ENCODE measurements at places on chromosomes 1 and 21. TPM values are rescaled to one million over a fixed set of nuclear protein-coding genes. Genes with fewer than 3 reads are reported as not detected.

The CELF3 gene
- total RNA-seq = not detected

DNA sequence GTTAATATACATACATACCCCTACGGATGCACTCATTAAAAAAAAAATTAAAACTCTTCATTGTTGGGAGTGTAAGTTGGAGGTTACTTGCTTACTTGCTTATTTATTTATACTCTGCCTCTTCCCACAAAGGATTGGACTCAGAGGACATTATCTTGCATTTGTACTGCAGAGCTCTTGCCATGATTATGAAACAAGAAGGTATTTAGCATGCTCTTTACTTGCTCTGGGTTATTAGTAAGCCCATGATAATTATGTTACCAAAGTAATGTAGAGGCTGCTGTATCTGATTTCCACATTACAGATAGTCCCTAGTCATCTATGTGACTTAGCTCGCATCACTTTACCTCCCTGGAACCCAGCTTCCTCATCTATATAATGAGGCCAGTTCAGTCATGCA lies 355.1 kb upstream of the PTBP2 start:
- DNase-seq = no peak

DNA sequence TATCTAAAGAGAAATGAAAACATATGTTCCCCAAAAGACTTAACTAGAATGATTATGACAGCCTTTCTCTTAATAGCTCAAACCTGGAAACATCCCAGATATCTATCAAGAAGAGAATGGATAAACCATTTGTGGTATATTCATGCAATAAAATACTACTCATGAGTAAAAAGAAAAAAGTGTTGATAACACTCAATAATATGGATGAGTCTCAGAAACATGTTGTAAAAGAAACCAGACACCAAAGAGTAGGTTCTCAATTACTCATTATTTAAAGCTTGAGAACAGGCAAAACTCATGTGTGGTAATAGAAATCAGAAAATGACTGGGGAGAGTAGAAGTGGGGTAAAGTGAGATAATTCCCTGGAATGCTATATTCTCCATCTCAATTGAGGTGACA lies 154.1 kb downstream of the PHTF1 start:
- no peak for DNase-seq

GRCh38 chr1:155974208-155975115 lies 3.9 kb downstream of the ARHGEF2 start:
- no peak for DNase-seq

The A3GALT2 gene
- total RNA-seq = not detected

The BRDT gene
- not detected for total RNA-seq

GRCh38 chr1:65825741-65826140 lies 33.0 kb downstream of the PDE4B start:
- no peak for DNase-seq

DNA sequence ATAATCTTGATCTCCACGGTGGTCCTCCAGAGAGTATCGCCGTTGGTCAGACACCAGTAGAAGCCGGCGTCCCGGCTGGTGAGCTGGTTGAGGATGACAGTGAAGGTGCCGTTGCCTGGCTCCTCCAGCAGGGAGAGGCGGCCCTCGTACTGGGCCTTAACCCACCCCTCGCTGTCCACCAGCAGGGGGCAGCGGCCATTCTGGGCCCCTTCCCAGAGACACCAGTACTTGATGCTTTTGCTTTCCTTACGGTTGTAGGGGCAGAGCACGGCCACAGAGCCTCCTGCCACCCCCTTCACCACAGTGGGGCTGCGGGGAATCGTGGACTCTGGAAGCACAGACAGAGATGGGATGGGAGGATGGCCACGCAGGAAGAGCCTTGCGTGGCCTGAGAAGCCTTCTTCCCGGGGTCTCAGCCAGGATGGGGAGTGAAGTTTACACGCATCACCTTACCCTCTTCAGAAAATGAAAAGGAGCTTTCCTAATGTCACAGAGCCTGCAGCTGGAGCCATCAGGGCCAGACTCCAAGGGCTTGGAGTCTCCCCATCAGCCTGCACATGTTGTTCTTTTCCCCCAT lies 10.7 kb downstream of the PIGR start:
- DNase-seq = peak; percentile 18

The KCND3 gene
- not detected for total RNA-seq

DNA sequence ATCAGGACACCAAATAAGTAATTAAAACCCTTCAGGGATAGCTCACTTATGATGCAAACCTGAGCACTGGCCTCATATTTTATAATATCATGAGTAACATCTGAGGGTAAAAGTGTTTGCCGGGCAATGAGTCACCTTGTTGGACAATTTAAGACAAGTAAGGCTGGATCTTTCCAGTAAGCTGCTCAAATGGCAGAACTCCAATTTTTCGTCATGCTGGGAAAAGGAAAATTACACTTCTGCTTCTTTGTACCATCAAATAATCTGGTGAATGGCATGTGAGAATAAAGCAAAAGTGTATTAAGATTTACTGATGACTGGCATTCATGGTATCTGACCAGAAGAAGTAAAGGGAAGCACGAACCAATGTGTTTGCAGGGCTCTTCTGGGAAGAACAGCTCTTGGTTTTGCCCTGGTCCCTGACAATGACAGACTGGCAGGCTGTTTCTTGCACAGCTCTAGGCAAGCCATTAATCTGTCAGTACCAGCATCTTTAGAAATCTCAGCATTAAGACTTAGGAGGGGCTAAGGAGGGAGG lies 392.2 kb downstream of the VAV3 start:
- DNase-seq = no peak

The OR2L13 gene
- total RNA-seq = not detected

GRCh38 chr1:240237305-240237721 lies 145.6 kb downstream of the FMN2 start:
- no peak for DNase-seq

GRCh38 chr1:54318246-54318814 lies 87.9 kb downstream of the SSBP3 start:
- no peak for DNase-seq

The TCHH gene
- total RNA-seq = 0.09 TPM

The ADAMTS5 gene
- total RNA-seq = not detected

DNA sequence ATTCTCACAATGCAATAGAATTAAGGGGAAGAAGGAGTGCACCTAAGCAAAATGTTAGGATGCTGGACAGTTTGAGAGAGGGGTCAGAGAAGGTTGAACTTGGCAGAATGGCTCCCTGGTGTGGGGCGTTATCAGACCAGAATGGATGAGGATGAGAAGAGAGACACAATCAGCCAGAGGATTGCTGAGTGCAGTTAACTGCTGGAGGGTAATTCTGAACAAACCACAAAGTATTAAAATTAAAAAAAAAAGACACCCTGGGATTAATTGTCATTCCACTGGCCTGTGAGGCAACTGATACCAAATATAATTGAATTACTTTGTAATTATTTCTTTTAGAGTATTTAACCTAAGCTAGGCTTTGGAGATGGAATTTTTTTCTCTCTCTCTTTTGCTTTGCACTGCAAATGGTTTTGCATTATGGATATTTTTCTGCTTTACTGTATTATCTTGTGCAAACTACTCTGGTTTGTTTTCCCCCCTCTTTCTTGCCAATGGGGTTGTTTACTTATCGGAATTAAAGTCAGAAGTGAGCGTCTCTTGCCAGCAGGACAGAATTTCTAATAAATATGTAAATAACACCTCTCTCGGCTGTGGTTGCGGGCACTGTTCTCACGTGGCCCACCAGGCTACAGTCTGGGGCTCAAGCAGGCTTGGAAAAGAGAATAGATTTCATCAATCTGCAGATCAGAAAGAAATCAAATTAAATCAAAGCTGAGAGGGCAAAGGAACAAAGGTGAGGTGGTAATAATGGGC lies 572.9 kb upstream of the CAMK1G start:
- DNase-seq = no peak

GRCh38 chr1:14786109-14786675 lies 187.7 kb downstream of the KAZN start:
- DNase-seq = no peak

The BCL2L15 gene
- 1.2 TPM for total RNA-seq

The DENND2C gene
- 0.59 TPM for total RNA-seq

- DNase-seq = no peak
Measured at GRCh38 chr1:65150583-65151263, 2.7 kb downstream of the AK4 start.

The LEFTY2 gene
- total RNA-seq = not detected

The DAB1 gene
- total RNA-seq = not detected

The CELSR2 gene
- total RNA-seq = 2.8 TPM

The LCA5L gene
- total RNA-seq = 0.33 TPM

The KIF17 gene
- total RNA-seq = not detected

The ARHGEF19 gene
- 7.8 TPM for total RNA-seq

DNA sequence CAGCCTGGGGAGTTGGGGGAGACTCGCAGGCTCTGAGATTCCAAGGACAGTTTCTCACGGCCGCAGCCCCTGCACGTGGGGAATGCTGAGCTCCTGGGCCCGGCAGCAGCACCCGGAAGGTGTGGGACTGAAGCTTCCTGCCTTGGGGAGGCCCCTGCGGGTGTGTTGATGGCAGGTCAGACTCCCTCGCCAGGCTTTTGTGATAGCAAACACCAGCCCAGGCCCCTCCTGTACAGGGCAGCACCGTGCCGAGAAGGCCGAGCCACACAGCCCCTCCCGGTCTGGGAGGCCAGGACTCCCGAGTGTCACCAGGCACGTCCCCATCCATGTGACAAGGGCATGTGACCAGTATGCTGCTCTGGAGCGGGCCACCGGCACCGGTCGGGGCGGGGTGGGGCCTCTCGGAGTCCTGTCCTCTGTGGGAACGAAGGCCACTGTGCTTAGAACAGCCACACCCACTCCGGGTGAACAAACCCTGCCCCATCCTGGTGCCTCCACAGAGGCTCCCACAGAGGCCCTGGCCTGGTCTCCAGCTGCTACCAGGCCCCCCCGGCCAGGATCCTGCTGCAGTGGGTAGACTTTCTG lies 31.1 kb upstream of the ARHGEF16 start:
- DNase-seq = no peak

DNA sequence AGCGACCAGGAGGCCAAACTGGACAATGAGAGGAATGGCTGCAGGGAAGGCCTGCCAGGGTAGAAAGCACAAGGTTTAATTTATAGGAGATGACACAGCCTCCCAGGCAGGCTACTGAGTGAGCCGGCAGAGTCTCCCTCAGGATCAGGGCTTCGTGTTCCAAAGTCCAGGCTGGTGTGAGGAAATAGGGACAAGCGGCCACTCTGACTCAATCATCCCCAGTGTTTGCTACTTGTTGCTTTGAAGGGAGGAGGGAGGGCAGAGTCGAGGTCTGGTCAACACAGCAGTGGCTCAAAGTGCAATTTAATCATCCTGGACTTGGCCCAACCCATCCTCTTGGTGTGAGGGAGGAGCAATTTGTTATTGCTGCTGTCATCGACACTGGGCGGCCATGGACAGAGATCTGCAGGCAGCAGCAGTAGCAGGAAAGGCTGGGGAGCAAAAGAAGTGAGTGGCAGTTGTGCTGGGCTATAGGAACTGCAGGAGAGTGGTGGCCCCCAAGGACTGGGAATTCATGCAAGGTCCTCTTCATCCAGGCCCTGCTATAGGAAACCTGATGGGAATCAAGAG lies 27.5 kb downstream of the TBX15 start:
- no peak for DNase-seq

The MYOM3 gene
- not detected for total RNA-seq

DNA sequence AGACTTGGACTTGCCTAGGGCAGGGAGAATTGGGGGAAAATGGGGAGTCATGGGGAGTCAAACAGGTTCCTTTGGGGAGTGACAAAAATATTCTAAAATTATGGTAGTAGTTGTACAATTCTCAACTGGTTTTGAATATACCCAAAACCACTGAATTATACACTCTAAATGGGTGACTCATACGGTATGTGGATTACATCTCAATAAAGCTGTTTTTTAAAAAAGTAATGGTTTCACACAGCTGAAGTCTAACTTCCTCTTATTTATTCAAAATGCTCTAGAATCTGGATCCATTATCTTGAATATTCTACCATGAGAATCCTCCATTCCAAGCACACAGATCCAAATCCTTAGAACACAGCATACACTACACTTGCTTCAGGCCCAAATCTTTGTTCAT lies 11.1 kb downstream of the EIF4G3 start:
- DNase-seq = no peak

The OR6N1 gene
- total RNA-seq = not detected

- DNase-seq = no peak
Measured at GRCh38 chr1:37865348-37866120, 6.1 kb upstream of the MTF1 start.

The PALMD gene
- not detected for total RNA-seq

The ACTL8 gene
- not detected for total RNA-seq

All from CD8-positive, alpha-beta memory T cell (primary cell).